ENCODE measurements at places on chromosomes 7 and 10.

DNA sequence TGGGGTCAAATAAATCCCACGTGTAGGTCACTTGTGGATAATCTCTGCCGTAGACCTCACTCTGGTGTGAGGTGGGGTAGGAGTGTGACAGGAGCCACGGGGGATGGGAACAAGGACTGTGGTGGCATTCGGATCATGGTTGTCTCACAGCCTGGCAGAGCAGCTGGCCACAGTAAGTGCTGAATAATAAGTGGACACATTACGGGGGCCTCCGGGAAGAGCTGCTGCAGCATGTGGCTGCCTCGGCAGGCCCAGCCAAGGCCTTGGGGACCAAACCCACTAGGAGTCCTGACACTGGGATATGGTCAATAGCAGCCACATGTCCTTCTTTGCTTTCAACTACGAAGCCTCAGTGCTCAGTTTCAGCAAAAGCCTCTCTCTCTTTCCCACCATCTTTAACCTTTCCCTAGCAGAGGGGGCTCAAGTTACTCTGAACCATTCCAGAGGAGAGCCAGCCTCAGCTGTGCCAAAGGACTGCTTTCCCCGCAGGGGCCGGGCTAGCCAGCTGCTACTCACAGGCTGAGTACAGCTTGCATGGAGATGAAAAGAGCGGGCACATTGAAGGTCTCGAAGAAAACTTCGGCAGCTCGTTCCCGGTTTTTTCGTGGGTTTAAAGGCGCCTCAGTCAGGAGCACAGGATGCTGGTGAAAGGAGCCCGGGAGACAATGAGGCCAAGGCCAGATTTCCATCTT lies 17.3 kb downstream of the ACTR1A start:
- no peak for DNase-seq

GRCh38 chr7:159317294-159317693 lies 172.6 kb upstream of the VIPR2 start:
- no peak for DNase-seq

- peak; percentile 16 for DNase-seq
Measured at GRCh38 chr10:17872191-17873091, 63.3 kb downstream of the MRC1 start.

DNA sequence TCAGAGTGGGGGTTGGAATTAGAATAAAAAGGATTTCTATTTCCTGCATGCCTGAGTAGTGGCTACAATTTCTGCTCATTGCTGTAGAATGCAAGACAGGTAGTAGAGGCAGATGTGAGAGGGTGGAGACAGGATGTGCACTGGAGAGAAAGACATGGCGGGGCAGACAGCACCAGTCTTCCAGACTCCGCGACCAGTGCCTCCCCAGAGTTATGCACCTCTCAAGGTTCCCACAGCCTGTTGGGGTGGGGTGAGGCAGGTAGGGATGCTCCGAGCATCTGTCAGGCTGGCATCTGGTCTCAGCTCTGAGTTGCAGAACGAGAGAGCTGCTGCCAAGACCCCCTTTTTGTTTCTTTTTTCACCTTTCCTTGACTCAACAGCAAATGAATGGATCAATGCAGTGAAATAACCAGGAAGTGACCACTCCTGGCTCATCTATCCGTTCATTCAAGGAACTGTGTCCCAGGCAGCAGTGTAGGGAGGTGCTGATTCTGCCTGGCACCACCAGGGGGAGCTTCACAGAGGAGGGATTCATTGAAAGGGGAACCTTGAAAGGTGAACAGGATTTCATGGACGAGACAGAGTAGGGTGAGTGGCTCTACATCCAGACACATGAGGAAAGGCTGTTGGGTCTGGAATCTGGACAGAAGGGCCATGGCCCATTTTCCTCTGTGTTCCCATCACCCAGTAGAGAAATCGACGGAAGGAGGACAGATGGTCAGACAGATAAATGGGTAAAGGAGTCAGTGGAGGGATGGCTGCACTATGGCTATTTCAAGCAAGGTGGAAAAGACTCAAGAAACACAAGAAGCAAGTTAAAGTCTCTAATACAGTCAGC lies 17.2 kb upstream of the SLC18A3 start:
- DNase-seq = peak; percentile 56

GRCh38 chr10:78979938-78980337 lies 88.8 kb upstream of the ZMIZ1 start:
- no peak for DNase-seq

DNA sequence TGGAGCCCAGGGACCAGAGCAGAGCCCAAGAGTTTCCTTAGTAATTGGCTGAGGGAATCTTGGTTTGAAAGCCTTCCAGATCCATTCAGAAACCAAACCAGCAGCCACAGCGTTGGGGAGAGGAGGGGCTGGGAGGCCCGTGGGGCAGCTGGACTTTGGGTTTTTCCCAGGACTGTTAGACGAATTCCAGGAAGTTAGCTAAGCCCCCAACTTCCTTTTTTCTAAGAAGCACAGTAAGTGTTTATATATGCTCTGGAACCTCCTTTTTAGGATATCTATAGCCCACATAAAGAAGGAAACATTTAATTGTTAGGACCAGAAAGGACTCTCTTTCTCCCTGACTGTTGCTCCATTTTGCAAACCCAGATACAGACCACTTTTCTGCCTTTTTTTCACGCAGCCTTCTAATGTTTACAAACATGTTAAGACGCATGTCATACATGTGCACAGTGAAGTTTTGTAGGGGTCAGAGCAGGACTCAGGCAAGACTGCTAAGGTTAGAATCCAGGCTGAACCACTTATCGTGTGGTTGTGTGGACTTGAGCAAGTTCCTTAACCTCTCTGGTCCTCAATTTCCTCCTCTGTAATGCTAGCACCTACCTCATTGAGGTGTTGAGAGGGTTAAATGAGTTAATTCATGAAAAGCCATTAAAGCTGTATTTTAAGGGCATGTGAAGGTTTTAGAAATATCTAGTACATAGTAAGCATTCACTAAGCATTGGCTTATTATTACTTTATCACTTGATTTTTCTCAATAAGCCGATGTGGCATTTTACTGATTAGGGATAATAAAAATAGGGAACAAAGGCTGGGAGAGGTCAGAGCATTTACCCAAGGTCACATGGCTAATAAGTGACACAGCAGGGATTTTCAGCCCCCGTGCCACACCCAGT lies 42.4 kb downstream of the TBATA start:
- no peak for DNase-seq

DNA sequence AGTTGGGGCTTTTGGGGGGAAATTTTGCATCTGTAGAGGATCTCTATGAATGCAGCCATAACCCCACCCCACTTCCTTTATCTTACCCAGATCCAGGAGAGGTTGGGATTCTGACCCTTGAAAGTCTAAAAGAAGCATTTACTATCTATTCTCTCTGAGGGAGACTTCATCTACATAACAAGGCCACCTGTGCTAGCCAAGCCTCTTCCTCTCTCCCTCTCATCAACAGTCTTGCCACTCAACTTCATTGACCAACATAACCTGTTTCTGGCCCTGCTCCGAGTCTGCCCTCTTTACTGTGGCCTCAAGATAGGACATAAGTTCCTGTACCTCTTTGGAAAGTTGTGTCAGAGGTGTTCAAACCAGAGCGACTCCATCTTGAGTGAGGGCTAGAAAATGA lies 19.4 kb downstream of the TUBAL3 start:
- no peak for DNase-seq

DNA sequence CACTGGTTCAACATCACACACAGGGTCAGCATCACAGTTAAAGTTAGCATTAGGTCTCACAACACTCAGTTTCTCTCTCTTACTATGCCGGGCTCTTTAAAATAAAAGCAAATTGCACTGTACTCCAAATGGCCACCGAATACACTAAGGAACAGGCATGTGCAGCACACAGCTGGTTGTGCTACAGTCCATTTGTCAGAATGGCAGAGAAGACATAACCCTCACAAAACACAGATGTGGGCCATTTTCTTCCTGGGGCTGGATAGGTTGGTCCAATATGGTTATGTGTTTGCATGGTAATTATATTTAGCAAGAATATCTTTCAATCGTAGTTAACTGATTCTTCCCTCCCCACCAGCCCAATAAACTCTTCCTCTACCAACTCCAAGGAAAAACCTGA lies 9.0 kb downstream of the JCAD start:
- DNase-seq = no peak

DNA sequence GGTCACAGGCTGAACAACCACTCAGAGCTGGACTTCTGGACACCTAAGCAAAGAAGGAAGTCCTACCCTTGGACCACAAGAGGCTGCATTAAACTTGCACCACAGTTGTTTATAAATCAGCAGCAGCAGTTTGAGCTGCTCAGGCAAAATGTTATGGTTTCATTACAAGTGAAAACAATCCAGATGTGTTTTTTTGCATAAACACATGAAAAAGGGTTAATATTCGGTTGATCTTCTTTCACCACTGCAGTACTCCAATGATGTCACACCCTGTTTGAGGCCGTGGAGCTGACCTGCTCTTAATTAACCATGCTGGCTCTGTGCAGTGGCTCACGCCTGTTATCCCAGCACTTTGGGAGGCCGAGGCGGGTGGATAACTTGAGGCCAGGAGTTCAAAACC lies 490.8 kb upstream of the CELF2 start:
- no peak for DNase-seq

All from CD4-positive, alpha-beta T cell treated with Interleukin-4 for 4 hours (primary cell).